NCI-H524 (cell line): ENCODE measurements at places on chromosomes 3 and 15.

- DNase-seq: no peak
Observed at GRCh38 chr15:44810237-44810636, 73.9 kb downstream of the TRIM69 start.

- no peak for DNase-seq
Observed at GRCh38 chr15:92112180-92112579, 258.7 kb downstream of the SLCO3A1 start.

GRCh38 chr3:127652246-127652995, 20.3 kb upstream of the ABTB1 start:
- peak; percentile 66 for DNase-seq

DNA sequence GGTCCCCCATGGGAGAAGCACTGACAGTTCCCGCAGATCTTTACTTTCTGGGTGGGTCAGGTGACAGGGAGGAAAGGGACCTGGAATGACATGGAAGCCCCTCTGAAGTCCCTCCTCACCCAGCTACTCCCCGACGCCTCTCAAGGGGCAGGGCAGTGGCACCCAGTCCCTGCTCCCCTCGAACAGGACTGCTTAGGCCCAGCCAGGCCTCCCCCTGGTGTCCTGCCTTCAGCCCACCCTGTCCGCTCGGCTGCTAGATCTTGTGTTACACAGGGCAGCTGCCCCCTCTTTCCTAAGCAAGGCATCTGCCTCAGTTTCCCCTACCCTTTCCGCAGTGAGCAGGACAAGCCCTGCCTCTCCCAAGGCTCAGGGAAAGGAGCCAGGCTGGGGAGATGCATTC, 226.5 kb downstream of the XXYLT1 start:
- no peak for DNase-seq

DNA sequence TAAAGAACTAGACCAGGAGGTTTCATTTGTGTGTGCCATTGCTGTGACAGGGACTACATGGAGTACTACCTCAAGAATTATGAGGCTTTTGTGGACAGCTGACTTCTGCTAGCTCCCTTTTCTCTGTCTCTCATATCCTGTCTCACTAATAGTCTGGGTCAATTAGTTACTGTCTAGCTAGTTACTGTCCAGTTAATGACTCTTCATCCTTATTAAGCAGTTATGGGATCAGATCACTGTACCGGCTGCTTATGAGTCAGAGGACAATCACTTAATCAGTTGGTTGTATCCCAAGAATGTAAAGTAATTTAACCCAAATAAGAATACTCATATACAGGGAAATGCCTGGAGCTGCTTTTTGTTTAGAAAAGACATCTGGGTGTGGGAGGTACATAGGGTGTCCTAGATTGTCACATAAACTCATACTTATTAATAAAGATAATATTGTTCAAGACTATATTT, 158.0 kb downstream of the CDIN1 start:
- no peak for DNase-seq

DNA sequence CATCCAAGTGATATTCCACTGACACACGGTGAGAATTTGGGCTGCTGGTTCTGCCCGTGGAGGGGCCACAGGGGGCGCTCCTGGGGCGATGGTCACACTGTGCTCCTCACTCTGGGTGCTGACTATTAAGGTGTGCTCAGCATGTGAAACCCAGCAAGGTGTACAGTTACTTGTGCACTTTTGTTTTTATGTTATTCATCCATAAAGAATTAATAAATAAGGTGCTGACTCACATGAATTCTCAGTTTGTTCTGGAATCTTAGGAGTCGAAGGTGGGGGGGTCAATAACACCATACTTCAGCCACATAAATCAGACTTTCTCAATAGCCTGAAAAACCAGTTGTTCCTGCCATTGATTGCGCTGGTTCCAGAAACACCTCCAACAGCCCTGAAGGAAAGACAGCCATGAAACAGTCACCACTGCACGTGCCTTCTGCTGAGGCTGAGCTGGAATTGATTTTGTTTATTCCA, 53.5 kb upstream of the SPATA12 start:
- no peak for DNase-seq

DNA sequence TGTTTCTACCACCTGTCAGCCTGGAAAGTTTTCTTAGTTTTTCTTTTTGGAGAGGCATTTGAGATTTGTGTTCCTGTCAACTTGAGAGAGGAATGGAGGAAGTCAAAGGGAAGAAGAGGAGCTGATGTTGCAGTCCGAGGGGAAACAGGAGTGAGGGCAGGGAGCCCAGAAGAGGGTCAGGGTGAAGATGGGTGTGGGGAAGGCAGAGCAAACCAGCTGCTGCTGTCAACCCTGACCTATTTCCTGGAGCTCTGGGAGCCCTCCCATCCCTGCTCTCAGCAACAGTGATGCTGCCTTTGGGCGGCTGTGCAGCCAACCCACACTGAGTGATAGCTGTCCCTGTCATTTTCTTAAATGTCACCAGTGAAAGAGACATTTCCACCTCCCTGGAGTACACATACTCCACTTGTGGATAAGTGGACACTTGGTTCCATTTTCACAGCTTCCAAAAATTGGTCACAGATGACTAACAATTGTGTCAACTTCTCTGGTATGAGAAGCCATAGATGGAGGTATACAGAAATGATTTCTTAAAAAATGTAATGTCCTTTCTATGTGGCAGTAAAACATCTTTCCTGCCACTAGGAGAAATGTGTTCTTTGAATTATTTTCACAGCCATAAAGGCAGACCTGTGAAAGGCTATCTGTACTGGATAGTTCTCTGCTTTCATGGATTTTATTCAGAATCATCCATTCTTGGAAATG, 556.3 kb upstream of the TBL1XR1 start:
- DNase-seq: no peak
